Activated CD4-positive, alpha-beta T cell treated with anti-CD3 and anti-CD28 coated beads, Interleukin-2, amount 50 U/mL, for 48 hours (primary cell): ENCODE measurements at places on chromosomes 7 and 10.

- no peak for DNase-seq
These were observed 339.4 kb upstream of the KIAA1217 start for GRCh38 chr10:23869548-23869947.

DNA sequence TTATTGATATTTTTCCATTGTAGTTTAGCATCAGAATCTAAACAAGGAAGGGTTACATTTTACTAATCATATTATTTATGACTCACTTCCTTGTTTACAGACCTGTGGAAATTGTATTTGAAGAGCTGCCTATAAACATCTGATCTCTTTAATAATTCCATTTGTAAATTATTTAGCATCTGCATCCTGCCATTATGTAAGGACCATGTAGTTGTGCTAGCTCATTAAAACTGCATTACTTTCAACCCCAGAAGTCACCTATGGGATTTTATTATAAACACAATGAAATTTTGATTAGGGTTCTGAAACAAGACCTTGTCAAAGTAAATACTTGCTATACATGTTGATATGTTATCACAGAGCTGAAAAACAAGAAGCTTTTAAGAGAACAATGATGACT lies 146.8 kb upstream of the SLC26A5 start:
- DNase-seq = no peak

GRCh38 chr10:30313579-30314350 lies 35.3 kb downstream of the MTPAP start:
- DNase-seq = no peak

DNA sequence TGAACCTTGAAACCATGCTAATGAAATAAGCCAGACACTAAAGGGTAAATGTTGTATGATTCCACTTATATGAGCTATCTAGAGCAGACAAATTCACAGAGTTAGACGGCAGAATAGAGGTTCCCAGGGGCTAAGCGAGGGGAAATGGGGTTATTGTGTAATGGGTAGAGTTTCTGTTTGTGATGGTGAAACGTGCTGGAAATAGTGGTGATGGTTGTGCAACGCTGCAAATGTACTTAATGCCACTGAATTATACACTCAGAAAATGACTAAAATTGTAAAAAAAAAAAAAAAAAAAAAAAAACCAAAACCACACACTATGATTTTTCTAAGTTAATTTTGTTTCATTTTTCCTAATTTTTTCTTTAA lies 30.0 kb downstream of the SFXN4 start:
- DNase-seq = no peak

- no peak for DNase-seq
These were observed 35.7 kb upstream of the SEMA3D start for GRCh38 chr7:85222522-85222921.
